Aorta (tissue), 5 donors: ENCODE measurements at places on chromosomes 1 and 21.

- H3K36me3 ChIP-seq: no peaks in the 10 kb centered on the region
- H3K4me1 ChIP-seq: no peaks in the 10 kb centered on the region
- H3K4me3 ChIP-seq: no peak overlapping the region
These were observed 24.5 kb upstream of the RCSD1 start for GRCh38 chr1:167605576-167605975.

GRCh38 chr1:204480515-204480914 is 14.1 kb downstream of the PIK3C2B start:
- H3K36me3 ChIP-seq: no peaks in the 10 kb centered on the region
- H3K4me1 ChIP-seq: peaks cover 19% of the 10 kb centered on the region
- H3K27me3 ChIP-seq: no peaks in the 10 kb centered on the region
- DNase-seq: no peak
- H3K4me3 ChIP-seq: no peak overlapping the region
- H3K27ac ChIP-seq: no peak overlapping the region

DNA sequence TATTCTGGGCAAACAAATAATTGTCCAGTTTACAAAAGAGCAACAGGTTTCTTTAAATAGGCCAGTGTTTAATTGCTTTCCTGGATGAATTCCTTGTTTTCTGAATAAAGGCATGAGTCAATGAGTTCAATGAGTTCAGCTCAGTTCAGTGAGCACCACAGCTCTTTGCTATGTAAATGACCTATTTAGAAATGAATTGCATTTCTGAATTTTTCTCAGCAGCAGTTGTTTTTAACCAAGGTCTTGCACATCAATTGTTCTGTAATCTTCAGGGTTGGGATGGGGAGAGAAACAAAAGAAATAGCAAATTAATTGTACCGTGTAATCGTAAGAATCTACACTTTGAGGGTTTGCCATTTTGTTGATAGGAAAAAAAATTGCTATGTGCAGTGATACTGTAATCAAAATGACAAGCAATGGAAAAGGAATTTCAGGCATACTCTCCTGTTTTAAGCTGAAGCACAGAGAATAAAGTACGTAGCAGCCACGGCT is 45.7 kb downstream of the MIS18A start:
- no peak for DNase-seq
- no peaks in the 10 kb centered on the region for H3K27me3 ChIP-seq
- no peak overlapping the region for H3K4me3 ChIP-seq
- H3K36me3 ChIP-seq: no peaks in the 10 kb centered on the region

GRCh38 chr1:234250747-234251146 is 122.5 kb upstream of the COA6 start:
- H3K4me1 ChIP-seq: no peaks in the 10 kb centered on the region
- no peak for DNase-seq
- no peak overlapping the region for H3K4me3 ChIP-seq
- no peaks in the 10 kb centered on the region for H3K36me3 ChIP-seq
- no peaks in the 10 kb centered on the region for H3K27me3 ChIP-seq

DNA sequence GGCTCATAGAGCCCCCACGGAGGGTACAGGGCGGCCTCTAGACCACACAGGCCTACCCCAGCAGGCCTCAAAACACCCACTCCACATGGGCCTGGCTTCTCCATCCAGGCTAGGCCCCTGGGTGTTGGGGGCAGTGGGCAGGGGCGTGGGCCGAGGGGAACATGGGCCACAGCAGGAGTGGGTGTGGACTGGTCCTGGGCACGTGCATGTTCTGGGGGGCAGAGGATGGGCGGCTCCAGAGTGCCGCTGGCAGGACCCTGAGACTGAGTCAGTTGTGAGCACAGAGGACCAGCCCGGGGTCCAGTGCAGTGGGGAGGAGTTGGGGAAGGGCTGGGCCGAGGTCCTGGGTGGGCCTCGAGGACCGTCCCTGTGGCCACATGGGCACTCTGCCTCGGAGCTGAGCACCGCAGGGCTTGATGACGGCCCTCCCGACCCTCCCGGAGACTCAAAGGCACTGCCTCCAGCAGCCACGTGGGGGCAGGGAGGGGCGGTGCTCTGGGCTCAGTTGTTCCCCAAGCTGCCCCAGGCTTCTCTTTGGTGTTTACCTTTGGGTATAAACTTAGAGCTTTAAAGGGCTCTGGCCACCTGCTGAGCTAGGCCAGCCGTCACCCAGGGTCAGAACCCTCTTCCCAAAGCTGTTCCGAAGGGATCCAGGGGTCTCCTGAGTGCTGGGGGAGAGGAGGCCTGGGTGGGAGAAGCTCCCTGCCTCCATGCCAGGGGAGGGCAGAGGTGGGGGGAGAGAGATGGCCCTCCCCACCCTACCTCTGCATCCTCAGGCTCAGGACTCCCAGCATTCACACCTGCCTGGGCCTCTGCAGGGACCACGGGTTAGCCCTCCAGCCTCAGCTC is 79.9 kb downstream of the MORN1 start:
- no peaks in the 10 kb centered on the region for H3K27me3 ChIP-seq
- H3K4me3 ChIP-seq: no peak overlapping the region
- no peaks in the 10 kb centered on the region for H3K4me1 ChIP-seq
- H3K36me3 ChIP-seq: peaks cover 3% of the 10 kb centered on the region
- peak; percentile 92 for DNase-seq

DNA sequence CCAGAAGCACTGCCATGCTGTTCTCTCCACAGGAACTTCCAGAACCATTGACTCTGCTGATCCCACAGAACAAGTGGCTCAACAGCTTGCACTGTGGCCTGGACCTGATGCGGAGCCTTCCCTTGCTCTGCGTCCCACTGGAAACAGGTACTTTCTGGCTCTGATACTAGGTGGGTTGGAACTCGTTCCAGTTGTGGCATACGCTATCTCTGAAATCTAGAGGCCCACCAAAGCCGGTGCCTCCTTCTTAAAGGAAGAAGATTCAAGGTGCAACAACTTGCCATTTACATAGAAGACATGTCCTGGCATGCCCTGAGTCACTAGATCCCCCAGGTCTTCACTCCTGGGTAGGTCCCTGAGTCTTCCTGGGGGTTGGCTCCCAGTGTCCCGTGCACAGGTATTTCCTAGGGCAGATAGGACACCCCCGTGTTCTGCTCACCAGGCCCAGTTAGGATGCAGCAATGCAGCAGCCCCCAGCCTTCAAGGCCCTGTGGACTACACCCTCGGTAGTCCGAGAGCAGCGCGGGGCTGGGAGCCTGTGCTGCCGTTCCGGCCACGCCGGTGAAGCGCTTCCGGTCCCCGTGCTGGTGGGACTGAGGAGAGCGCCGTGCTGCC is 10.8 kb upstream of the PCBP3 start:
- H3K4me1 ChIP-seq: no peaks in the 10 kb centered on the region
- no peaks in the 10 kb centered on the region for H3K36me3 ChIP-seq
- no peak overlapping the region for H3K4me3 ChIP-seq
- no peaks in the 10 kb centered on the region for H3K27me3 ChIP-seq

GRCh38 chr1:11062965-11063401 is 3.2 kb upstream of the SRM start:
- H3K4me1 ChIP-seq: no peaks in the 10 kb centered on the region
- DNase-seq: no peak
- no peak overlapping the region for H3K4me3 ChIP-seq
- peaks cover 5% of the 10 kb centered on the region for H3K36me3 ChIP-seq

DNA sequence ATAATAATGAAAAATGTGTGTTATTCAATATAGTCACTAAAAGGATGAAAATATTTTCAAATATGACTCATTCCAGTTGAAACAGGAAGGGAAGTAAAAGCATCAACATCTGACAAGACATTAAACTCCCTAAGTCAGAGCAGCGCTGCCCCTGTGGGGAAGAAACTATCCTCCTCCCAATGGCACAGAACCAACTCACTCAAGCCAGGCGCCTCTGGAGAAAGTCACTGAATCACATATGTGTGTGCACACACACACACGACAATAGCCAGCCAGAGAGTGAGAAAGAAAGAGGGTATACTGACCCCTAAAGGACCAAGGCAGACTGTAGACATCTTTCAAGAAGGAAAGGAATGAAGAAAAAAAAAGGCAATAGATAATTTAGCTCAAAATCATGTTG is 126.9 kb downstream of the SETD4 start:
- no peaks in the 10 kb centered on the region for H3K27me3 ChIP-seq
- no peaks in the 10 kb centered on the region for H3K36me3 ChIP-seq
- H3K4me1 ChIP-seq: no peaks in the 10 kb centered on the region
- H3K4me3 ChIP-seq: no peak overlapping the region
- no peak for DNase-seq

- H3K36me3 ChIP-seq: peaks cover 3% of the 10 kb centered on the region
- H3K27ac ChIP-seq: no peak within 1 kb of the TSS
- H3K27me3 ChIP-seq: no peaks in the 10 kb centered on the region
- DNase-seq: no peak
These were observed at the start of gene CFAP141 for GRCh38 chr1:154206196-154206595. TSS of gene CFAP141 (minus strand) at chr1:154206333. CDS start at chr1:154206307, 26 bp downstream.

DNA sequence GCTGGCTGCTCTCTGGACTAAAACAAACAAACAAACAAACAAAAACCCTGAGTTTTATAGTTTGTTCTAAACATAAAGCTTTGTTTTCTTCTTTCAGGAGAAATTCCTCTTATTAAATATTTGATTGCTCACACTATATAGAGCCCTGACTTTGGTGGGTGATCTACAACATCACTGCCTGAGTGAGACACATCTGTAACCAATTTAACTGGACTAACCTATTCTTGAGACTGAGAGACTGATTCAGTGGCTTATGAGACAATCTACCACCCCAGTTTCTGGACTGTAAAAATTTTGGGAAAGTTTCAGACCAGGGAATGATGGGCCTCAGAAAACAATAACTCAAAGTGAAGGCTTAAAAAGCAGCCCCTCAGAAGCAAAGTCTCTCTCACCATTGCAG is 537.0 kb downstream of the NEGR1 start:
- H3K27me3 ChIP-seq: no peaks in the 10 kb centered on the region
- no peak overlapping the region for H3K4me3 ChIP-seq
- DNase-seq: no peak
- H3K36me3 ChIP-seq: no peaks in the 10 kb centered on the region
- H3K27ac ChIP-seq: no peak overlapping the region

GRCh38 chr1:29485096-29485925 is 249.0 kb downstream of the PTPRU start:
- no peaks in the 10 kb centered on the region for H3K36me3 ChIP-seq
- H3K27ac ChIP-seq: no peak overlapping the region
- no peaks in the 10 kb centered on the region for H3K27me3 ChIP-seq

DNA sequence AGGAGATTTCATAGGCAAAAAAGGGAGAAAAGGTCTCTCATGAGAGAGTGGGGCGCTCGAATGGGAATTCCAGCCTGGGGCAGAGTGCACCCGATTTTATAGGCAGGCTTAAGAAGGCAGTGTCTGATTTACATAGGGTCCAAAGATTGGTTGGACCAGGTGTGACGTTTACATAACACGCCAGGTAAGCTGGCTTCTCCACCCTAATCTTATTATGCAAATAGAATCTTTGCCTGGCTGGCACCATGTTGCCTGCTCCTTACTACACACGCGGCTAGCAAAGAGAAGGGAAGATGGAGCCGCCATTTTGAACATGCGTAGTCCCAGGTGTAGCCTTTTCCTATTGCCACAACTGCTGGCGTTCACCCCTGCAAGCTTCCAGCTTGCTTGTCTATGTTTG is 103.7 kb downstream of the SLC16A1 start:
- H3K36me3 ChIP-seq: no peaks in the 10 kb centered on the region
- no peak overlapping the region for H3K27ac ChIP-seq
- no peak overlapping the region for H3K4me3 ChIP-seq
- DNase-seq: no peak

DNA sequence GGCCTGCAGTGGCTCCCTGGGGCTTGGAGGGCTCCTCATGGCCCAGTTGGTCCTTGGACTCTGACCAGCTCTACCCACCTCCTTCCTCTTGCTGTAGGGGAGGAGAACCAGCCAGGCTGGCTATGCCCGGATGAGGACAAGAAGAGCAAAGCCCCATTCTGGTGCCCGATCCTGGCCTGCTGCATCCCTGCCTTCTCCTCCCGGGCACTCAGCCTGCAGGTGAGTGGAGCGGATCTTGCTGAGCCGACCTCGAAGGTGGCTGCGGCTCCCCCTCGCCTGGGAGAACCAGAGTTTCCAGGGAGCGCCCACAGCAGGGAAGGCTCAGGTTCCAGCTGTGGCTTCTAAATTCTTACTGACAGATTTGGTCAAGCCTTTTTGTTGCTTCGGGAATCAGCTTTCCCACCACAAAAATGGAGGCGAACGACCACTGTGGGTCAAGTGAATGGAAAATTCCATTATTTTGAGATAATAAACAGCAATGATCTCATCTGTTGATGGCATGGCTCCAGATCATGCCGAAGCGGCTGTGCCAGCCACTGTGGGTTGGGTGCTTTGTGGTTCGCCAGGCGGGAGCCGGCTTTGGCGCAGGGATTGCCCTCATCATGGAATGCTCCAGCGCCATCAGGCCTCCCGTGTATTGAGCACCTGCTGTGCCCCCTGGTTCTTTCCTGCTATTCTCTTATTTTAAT is 106.5 kb upstream of the ACTL8 start:
- H3K4me1 ChIP-seq: peaks cover 2% of the 10 kb centered on the region
- peaks cover 1% of the 10 kb centered on the region for H3K36me3 ChIP-seq
- DNase-seq: peak; percentile 89
- H3K4me3 ChIP-seq: no peak overlapping the region
- H3K27me3 ChIP-seq: no peaks in the 10 kb centered on the region
- peak overlapping the region; percentile 97 for H3K27ac ChIP-seq

- H3K27me3 ChIP-seq: no peaks in the 10 kb centered on the region
These were observed 7.3 kb downstream of the RASAL2 start for GRCh38 chr1:178101266-178101630.

GRCh38 chr1:228118040-228118439 is 8.9 kb upstream of the MRPL55 start:
- DNase-seq: no peak
- H3K4me1 ChIP-seq: peaks cover 2% of the 10 kb centered on the region
- no peak overlapping the region for H3K27ac ChIP-seq
- H3K4me3 ChIP-seq: no peak overlapping the region

DNA sequence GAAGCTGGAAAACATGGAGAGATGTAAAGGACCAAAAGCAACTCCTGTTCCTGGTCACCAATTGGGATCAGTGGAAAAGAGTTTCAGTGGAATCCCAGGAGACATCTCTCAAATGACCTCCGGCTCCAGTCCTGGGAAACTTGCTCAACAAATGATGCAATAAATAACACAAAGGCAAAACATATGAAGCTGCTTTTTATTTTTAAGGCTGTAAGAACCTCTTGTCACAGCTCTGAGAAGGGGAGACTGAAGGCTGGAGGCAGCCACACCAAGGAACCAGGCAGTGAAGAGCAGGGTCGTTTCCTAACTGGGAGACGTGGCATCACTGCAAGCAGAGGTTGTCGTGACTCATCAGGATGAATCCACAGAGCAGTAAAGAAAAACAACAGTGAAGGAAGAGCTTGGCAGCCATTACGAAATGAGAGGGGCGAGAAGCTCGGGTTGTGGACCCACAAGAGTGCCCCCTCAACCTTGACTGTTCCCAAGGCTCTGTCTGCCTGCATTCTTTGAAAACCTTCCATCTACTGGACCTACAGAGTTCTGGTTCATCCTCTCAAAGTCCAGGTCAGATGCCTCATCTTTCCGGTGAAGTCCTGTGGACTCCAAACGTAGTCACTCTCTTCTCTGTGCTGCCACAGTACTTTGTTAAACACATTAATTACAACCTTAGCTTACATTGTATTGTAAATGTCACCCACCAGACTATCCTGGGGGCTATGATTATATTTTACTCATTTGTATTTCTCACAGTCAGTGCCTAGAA is 32.1 kb downstream of the JAK1 start:
- H3K27me3 ChIP-seq: no peaks in the 10 kb centered on the region
- H3K4me3 ChIP-seq: no peak overlapping the region
- peak overlapping the region; percentile 51 for H3K27ac ChIP-seq
- H3K36me3 ChIP-seq: no peaks in the 10 kb centered on the region
- DNase-seq: no peak
